ENCODE measurements at places on chromosomes 16 and 17.

GRCh38 chr17:17792551-17793377 is 44.0 kb downstream of the SREBF1 start:
- DNase-seq = no peak

DNA sequence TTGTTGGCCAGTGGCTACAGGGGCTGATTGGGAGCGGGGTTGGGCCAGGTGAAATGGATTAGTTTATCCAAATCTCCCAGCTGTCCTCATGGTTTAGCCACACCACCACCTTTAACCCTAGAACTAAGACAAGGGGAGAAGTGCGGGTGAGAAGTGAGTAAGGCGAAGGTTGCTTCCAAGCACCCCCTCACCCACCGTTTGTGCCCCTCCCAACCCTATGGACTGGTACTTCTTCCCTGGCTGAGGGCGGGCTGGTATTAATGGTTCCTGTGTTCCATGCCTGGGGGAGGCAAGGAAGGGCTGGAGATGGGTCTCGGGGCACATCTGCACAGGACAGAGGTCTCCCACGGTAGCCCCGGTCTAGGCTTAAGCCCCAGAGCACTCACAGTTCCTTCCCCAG is 25.1 kb downstream of the NT5M start:
- no peak for DNase-seq

- DNase-seq = no peak
These were observed 23.0 kb downstream of the HMOX2 start for GRCh38 chr16:4499196-4499555.

GRCh38 chr16:50096791-50097190 is 31.0 kb downstream of the HEATR3 start:
- no peak for DNase-seq

DNA sequence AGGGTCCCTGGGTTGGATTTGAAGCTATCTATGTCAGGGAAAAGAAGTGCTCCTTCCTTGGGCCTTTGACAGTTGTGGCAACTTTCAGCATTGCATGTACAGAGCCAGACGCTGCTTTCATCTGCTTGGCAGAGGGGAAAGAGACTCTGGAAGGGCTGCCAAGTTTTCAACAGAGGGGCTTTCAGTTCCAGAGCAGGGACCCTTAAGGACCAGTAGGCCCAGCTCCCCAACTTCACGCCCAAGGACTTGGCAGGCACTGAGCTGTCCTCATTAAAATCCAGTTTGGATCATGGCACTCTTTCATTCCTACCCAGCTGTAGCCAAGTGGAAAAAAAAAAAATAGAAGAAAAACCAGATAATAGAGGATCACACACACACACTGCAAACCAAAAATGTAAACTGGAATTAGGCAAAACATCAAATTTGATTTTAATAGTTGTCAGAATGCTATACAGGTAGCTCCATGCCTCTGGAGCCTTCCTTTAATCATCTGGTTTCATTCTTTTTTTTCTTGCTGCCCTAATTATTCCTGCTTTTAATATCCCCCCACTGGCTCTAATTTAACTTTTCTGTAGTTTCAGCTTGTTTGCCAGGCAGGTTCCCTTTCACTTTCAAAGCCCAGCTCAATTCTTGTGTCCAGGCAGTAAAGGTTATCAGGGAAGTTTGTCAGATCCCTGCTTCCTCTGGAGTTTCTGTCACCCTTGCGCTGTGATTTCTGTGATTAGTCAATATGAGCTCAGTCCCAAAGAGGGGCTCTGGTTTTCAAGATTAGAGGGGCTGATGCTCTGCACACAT is 702.6 kb upstream of the CDH8 start:
- DNase-seq = no peak

GRCh38 chr16:58057784-58058183 is 32.2 kb downstream of the MMP15 start:
- no peak for DNase-seq

DNA sequence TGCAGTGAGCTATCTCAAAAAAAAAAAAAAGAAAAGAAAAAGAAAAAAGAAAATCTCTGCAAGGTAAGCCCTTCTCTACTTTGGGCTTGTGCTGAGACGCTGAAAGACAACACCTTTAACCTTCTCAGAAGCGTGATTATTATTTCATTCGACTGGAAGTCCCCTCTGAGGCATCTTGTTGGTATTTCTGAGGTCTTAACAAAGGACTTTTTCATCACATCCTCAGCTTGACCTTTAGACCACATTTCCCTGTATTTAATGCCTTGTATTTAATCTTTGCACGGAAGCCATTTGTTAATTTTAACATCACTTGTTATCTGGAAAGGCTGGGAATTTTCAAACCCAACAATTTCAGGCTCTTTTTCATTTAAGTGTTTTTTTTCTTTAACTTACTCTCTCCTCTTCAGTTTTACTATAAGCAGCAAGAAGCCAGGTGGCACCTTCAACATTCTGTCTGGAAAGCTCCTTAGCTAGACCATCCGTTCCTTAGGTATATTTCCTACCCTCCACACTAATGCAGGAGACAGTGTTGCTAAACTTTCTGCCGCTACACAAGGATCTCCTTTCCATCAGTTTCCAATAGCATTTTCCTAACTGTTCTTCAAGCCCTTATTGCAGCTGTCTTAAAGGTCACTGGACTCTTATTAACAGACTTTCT is 10.3 kb downstream of the KCTD13 start:
- DNase-seq = no peak

DNA sequence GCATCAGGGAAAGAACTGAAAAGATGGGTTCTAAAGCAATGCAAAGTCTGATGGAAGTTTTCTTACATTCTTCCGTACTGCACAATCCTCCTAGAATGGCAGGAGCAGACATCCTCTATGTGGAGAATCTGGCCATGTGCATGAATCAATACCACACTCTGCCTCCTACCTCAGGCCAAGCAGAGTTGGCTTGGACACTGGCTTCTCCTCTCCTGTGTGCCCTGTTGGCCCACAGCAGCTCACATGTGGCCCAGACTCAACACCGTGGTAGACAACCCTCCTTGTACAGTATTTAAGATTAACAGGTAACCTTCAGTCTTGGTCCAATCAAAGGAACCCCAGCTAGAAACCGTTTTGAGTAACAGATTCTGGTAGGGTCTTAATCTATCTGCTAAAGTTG is 101.9 kb downstream of the ZFHX3 start:
- DNase-seq = no peak

All from activated T-helper 9 cell treated with anti-CD3 and anti-CD28 coated beads, Interleukin-2, amount 50 U/mL, for 16 hours (primary cell).